ENCODE measurements at places on chromosomes 4 and X. TPM values are rescaled to one million over a fixed set of nuclear protein-coding genes. Genes with fewer than 3 reads are reported as not detected.
A peak's percentile ranks its signal among the peaks of the same experiment; 100 is the strongest.

GRCh38 chr4:2292646-2293108 is 30.8 kb upstream of the MXD4 start:
- DNase-seq: peak; percentile 28

Gene CLNK
- 0.91 TPM for polyA plus RNA-seq

DNA sequence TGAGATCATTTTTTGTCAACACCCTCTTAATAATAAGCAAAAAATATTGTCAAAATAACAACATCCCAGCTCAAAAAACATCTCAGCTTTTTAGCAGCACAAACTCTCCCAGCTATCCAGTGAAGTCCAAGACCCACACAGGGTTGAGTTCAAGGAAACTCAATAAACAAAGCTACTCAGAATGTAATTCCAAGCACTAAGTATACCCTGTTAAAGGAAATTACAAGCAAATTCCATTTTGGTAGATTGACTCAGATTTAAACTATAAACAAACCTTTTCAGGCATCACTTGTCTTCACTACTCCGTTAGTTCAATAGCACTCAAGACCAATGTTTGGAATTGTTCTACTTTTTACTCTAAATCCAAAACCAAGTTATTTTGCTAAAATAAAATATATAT is 506.0 kb upstream of the INTU start:
- DNase-seq: no peak

- no peak for DNase-seq
These were observed 121.1 kb upstream of the TEX13C start for GRCh38 chrX:125198546-125198945.

DNA sequence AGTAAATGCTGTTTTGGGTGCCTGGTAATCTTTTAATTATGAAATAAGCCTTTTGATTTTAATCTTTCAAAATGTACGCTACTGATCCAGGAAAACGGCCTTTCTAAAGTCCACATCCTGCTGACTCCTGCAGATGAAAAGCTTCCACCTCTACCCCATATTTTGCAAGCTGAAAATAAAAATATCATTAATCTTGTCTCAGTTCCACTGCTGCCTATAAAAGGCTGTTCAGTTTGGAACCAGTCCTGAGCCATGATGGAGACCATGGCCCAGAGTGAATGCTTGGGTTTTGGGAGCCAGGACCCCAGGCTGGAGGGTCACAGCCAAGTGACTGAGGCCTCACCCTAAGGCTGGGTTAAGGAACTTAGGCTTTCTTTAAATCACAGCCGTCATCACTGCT is 110.8 kb downstream of the AFF1 start:
- DNase-seq: no peak

DNA sequence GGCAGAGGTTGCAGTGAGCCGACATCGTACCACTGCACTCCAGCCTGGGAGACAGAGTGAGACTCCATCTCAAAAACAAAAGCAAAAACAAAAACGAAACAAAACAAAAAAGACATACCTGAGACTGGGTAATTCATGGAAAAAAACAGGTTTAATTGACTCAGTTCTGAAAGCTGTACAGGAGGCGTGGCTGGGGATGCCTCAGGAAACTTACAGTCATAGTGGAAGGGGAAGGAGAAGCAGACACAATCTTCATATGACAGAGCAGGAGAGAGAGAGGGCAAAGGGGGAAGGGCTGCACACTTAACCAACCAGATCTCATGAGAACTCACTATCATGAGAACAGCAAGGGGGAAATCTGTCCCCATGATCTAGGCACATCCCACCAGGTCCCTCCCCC is 229.5 kb downstream of the STK32B start:
- no peak for DNase-seq

Gene EFHC2
- polyA plus RNA-seq: 9.0 TPM

DNA sequence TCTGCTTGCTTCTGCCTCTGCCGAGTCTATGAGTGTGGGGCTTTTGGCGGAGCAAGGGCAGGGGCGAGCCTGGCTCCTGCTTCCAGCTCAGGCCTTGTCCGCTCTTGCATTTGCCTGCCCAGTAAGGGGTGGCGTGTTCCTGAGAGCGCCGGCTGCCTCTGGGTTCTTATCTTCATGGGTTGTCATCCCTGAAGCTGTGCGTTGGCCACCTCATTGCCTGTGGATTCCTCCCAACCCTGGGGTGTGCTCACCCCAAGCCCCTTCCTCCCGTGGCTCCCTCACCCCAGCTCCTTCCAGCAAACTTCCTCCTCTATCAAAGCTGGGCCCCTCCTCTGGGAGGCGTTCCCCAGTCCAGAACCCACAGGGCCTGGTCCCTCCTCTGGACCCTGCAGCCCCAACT is 17.5 kb downstream of the SH3BP2 start:
- no peak for DNase-seq

Gene HDX
- 6.6 TPM for polyA plus RNA-seq

DNA sequence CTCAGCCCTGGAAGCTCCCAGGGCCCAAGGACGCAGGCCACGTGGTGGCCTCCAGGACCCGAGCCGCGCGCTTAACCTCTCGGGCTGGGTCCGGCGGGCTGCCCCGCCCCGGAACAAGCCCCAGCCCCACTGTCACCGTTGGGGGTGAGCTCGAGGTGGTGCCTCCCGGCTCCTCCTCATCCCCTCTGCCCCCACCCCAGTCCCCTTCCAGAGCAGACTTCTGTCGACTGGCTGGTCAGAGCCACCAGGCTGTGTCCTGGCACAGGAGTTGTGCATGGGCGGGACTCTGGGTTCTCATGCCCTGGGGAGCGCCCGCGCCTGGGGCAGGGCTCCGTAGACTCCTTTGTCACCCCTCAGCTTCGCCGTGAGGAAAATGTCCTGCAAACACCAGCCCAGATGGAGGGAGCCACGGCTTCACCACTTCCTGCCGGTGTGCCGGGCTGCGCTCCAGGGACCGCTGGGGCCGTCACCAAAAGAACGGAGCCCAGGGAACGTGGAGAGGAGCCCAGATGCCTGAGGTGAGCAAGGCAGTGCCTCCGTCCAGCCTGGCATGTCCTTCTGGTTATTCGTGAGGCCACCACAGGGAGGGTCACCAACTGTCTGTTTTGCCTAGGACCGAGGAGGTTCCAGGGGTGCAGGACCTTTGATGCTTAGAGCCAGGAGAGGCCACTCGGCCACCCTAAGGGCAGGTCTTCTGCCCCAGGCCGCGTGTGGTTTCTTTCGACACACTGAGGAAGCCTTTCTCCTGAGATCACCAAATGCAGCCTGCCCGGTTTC is 7.1 kb upstream of the RGS12 start:
- no peak for DNase-seq

GRCh38 chr4:950136-951020 is 18.1 kb downstream of the TMEM175 start:
- no peak for DNase-seq

DNA sequence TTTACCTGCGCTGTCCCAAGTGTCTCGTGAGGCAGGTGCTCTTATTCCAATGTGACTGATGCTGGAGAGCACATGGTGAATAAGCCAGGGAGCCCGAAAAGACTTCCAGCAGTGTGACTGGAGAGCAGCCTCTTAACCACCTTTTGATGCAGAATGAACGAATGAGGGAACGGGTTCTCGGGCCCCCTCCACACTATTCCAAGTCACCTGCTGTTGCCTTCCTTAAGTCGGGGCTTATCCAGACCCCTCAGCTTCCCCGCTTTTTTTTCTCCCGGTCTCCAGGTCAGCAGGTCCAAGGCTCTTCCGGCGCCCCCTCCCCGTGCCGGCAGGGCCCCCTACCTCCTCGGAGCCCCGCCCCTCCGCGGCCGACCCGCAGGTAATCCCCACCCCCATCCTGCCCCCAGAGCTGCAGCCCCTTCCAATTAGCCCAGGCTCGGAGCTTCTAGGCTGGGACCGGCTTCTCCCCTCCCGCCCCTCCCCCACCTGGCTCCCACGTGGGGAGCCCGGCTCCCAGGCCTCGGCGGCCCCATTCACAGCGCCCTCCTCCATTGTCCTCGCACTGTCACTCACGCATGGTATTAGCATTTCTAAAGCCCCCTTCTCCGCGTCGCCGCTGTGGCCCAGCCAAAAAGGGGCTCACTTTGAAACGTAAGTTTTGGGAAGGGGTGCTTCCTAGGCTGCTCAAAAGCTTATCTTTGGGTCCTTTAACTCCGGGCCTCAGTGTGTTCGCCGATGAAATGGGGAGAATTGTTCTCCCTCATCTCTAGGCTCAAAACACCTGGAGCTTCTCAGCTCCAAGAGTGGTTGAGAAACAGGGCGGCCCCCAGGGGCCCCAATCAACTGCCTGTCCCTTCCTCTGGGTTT is 56.2 kb upstream of the PJA1 start:
- DNase-seq: no peak

GRCh38 chr4:104826171-104826570 is 320.5 kb upstream of the TET2 start:
- DNase-seq: no peak

Gene PAGE4
- polyA plus RNA-seq: 0.30 TPM

GRCh38 chr4:108885211-108885610 is 122.4 kb upstream of the ETNPPL start:
- no peak for DNase-seq

Gene SHOX
- polyA plus RNA-seq: 0.12 TPM

Gene SULT1E1
- 585 TPM for polyA plus RNA-seq

GRCh38 chr4:38017609-38018008 is 57.4 kb downstream of the PTTG2 start:
- DNase-seq: no peak
